LNCaP clone FGC (cell line): ENCODE measurements at places on chromosomes 4 and X.

DNA sequence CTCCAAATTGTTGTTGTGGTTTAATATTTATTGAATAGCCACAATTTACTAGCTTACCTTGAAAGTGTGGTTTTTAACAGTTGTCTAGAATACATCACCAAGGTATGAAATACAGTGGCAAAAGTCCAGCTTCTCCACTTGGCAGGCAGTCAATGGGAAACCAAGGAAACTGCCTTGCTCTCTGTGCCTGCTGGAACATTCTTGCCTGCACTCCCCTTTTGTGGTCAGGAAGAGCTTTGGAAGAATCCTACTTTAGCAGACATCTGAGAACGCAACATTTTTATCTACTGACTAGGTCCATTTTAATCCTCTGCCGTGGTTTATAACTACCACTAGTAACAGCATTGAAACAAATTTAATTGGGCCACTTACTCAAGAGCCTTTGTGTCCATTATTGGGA is 64.5 kb downstream of the TENM3 start:
- no peak for DNase-seq

DNA sequence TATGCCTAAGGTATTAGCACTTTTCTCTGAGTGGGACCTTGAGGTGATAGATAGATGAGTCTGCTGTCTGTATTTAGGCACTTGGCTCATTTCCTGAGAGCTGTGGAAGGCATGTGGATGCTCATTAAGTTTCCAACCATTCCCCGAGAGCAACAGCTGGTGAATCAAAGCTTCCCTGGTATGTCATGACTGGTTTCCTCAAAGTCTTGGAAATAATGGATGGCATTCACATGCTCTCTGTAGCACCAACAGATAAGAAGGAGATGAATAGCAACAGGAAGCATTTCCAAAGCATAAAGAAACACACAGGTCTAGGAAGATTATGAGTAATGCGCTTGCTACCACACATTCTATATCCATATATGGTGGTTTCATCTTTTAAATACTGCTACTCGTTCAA is 118.3 kb upstream of the ETNPPL start:
- DNase-seq = no peak

DNA sequence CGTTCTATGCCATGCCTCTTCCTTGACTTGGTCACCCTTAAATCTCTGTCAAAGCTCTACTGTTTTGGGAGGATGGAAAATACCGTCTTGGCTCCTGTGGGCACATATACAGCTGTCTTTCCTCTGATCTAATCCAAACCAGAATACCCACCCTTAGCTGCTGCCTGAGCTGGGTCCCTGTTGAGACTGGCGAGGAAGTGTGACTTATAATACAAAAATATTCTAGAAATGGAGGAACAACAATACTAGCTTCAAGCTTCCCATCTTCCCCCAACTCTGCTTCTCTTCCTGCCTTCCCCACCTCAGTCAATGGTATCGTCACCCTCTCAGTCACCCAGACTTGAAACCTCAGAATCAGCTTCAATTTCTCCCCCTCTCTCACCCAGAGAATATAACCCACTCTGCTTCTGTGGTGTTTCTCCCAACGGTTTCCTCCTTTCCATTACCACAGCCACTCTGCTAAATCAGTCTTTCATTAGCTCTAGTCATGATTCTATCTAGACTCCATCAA is 599 bp upstream of the IL2RG start:
- DNase-seq = no peak

DNA sequence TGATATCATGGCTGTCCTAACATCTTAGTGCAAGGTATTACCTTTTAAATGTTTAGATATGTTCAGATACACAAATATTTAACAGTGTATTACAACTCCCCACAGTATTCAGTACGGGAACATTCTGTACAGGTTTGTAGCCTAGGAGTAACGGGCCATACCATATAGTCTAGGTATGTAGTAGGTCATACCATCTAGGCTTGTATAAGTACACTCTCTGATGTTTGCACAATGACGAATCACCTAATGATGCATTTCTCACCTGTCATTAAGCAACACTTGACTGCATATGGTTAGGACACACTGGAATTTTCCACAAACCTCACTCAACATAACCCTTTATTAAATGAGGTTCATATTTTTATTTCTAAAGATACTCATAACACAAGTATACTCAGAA is 67.7 kb downstream of the THOC2 start:
- no peak for DNase-seq

- no peak for DNase-seq
These were observed 146.1 kb downstream of the NEXMIF start for GRCh38 chrX:74779175-74779574.

GRCh38 chr4:71765821-71766383 is 18.0 kb downstream of the GC start:
- no peak for DNase-seq

GRCh38 chrX:15343075-15343476 is 7.8 kb upstream of the PIGA start:
- DNase-seq = no peak

DNA sequence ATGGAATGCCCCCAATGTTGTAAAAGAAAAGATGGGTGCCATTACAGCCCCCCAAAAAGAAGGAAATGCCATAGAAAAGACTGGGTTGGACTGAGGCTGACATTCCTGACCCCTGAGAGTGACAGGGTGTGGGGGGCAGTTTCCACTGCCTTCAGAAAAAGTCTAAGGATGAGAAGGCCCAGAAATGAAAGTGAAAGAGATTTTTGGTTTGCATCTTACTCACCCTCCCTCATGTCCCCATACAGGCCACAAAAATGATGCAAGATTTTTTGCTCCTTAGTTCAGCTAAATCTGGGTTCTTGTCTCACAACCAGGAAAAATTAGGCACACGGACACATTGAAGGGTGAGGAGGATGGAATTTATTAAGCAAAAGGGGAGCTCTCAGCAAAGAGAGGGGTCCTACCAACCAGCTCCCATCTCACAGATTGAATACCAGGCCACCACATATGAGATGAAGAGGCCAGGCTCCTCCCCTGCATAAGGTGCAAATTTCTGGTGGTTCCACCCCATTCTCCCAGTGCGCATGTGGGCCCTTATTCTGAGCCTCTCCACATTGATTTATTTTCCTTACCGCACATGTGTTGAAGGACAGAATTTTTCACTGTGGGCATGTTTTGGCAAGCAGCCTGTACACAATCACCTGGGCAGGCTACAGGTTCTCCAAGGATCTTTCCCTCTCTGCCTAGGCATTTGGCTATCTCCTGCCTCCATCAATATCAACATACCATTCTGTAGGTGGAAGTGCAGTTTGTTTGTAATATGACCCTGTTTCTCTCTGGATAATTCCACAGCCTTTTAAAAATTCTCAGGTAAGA is 18.8 kb downstream of the PPP4R3C start:
- no peak for DNase-seq

DNA sequence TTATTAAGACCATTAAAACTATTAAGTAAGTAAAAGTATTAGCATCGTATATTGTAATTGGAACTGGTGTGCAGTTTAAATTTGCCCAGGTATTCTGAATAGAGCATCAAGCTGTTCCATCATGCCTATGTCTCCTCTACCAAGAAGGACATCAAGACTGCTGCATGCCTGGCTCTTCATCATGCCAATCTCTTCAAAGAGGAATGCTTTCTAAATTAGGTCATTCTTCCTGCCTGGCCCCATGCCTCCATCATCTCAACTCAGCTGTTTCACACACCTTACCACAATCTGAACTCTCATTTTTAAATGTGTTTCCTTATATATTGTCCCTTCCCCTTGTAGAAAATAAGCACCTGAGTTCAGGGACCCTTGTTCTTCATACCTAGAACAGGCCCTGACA is 270.5 kb upstream of the PPARGC1A start:
- no peak for DNase-seq

DNA sequence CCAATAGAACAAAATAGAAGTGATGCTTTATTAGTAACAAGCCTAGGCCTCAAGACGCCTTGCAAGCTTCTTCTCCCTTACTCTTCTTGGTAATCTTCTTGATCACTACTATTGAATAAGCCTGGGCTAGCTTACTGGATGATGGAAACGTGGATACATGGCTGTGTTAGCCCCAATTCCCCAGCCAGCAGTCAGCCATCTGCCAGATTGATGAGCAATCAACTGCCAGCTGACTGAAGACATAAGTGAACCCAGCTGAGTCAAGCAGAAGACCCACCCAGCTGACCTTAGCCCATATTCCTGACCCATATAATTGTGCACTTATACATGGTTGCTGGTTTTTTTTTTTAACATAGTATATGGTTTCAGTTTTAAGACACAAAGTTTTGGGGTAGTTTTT is 130.4 kb downstream of the DHX15 start:
- DNase-seq = no peak

GRCh38 chr4:10243856-10244255 is 127.3 kb upstream of the WDR1 start:
- no peak for DNase-seq

- no peak for DNase-seq
These were observed 17.5 kb downstream of the TRAPPC2 start for GRCh38 chrX:13716905-13717304.

DNA sequence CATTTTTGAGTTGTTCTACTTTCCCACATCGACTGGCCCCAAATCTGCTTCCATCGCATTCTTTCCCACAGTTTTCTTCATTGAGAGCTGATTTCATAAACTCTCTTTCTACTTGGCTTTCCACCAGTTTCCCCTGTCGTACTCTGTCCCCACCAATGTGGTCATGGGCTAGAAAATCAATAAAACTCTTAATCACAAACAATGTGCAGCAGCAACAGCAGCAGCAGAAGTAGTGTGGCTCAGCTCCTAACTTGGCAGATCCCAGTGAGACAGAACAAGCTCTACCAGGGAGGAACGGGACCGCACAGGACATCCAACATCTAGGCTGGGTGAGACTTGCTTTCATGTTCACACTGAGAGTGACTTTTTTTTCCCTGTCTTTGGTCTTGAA is 3.1 kb upstream of the SETD7 start:
- no peak for DNase-seq
